ENCODE measurements at places on chromosomes 3 and 15.

- no peak for DNase-seq
These were observed 162.8 kb upstream of the PEX5L start for GRCh38 chr3:180199417-180199995.

DNA sequence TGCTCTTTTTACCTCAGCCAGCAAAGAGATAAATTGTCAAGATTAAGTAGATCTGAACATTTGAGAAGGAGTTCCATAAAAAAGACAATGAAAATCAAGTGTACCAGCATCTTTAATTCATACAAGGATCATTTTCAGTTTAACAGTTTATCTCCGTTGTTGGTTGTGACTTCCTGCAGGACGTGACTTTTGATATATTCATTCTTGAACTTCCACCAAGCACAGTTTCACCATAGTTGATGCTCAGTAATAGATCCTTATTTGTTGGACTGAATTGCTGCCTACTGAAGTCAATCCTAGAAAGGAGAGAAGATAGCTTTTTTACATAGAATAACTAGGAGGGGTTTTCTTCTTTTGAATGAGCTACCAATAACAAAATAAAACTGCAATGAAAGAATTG is 408.2 kb downstream of the LPP start:
- DNase-seq: no peak

- DNase-seq: no peak
These were observed 11.6 kb downstream of the RMDN3 start for GRCh38 chr15:40743485-40743901.

GRCh38 chr3:130711565-130712324 is 34.9 kb downstream of the PIK3R4 start:
- DNase-seq: no peak

DNA sequence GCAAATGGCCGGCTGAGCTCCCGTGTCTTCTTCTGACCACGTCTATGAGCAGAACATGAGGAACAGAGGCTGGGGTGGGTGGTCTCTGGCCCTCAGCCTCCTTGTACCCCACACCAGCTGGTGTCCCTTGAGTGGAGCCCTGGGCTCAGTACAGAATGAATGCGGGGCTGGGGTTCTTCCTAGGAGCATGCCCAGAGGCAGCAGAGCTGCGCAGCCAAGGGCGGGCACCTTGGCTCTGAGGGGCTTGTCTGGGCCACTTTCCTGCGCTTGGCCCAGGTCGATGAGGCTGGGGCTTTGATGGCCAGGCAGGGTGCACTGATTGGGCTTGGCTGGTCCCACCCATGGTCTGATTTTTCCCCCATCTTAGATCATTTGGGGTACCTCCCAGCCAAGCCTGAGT is 6.4 kb downstream of the SCN5A start:
- no peak for DNase-seq

Data from kidney tubule cell (primary cell).